ENCODE measurements at places on chromosomes 2 and 18. TPM values are rescaled to one million over a fixed set of nuclear protein-coding genes. Genes with fewer than 3 reads are reported as not detected.

DNA sequence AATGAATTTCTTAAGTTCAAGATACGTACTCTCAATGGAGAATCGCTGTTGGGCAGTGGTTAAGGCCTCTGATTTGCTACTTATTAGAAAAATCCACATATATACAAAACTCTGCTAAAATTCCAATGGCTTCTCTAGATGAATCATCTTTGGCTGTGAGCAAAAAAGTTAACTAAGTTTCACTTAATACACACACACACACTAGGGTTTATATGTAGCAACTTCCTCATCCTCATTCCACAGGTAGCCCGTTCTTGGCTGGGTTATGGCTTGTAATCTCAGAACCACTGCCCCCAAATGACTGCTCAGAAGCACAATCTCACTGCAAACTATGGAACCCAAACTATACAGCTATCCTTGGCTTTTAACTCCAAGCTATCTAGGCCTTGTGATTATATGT lies 99.7 kb downstream of the SMAD2 start:
- DNase-seq = no peak

RAPH1 gene
- 51.6 TPM for total RNA-seq

DNA sequence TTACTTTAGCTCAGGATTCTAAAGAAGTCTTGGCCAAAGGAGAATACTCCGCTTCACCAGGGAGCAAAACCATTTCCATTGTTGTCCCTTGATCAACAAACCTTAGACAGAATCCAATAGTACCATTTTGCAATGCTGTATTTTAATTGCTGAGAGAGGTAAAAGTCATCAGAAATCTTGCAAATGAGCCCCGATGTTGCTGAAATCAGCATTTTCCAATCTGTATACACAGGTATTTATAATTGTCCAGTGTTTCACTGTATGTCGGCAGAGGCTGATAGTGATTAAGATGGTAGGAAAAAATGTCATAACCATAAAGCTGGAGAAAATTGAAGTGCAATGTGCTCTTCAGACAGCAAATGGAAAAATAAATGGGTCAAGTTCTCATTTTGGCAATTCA lies 170.0 kb upstream of the ARL4C start:
- no peak for DNase-seq

- no peak for DNase-seq
These were observed 56.0 kb downstream of the CLHC1 start for GRCh38 chr2:55176094-55176415.

DNA sequence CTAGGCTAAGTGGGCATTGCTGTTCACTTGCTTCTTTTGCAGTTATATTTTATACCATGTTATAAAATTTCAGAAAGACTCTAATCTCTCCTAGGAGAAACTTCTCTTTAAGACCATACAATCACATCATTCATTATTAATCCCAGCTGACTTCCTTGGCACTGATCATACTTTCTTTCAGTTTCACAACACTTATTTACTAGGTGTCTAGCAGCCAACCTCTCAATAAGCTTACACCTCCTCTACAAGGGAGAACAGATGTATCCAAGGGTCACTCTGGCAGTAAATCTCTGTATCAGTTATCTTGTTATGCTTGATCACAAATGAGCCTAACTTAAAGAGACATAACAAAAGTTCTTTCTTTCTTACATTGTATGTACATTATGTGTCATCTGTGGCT lies 69.8 kb upstream of the EPB41L5 start:
- DNase-seq = no peak

SKA1 gene
- total RNA-seq = 0.55 TPM

Measured in mucosa of gallbladder (tissue), 1 donor.